H7 (cell line): ENCODE measurements at places on chromosomes 3 and 15. TPM values are rescaled to one million over a fixed set of nuclear protein-coding genes. Genes with fewer than 3 reads are reported as not detected.

Gene FOXB1
- 25.0 and 32.7 TPM in 2 replicates for total RNA-seq

DNA sequence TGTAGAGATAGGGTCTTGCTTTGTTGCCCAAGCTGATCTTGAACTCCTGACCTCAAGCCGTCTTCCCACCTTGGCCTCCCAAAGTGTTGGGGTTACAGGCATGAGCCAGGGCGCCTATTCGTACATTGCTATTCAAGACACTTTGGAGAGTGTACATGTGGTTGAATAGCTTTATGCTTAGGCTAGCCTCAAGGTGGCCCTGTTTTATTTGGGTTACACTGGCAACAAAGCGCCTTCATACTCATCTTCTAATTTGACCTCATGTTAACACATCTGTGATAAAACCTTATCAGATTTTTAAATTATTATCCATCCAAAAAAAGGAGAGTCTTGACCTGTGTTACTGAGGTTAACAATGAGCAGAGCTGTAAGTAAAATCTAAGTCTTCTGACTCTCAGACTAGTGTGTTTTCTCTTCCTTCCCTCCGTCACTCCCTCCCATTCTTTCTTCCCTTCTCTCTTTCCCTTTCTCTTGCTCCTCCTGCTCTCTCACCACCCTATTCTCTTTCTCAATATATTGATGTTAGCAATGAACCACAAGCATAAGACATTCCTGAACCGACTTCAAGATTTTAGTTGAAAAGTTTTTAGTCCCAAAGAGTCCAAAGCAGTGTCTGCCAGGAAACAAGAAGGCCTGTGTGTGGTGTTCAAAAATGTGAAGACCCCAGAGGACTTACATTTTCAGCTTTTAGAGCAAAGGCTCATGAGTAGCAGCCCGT is 603.7 kb upstream of the CFAP20DC start:
- no peak for DNase-seq

Gene CYP8B1
- not detected in 2 replicates for total RNA-seq

DNA sequence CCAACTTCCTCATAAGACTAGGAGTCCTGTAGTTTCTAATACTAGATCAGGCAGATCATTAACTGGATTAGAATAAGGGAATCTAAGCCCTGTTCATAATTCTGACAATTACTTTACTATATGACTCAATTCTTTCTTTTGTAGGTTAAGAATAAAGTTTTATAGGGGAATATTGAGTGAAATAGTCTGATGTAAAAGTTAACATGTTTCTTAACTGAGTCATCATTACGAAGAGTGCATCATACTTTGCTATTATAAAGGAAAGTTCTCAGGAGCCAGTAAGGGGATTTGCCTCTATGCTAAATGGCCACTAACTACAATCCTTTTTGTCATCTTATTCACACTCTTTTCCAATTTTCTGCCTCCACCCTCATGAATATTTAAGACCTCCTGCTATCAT is 63.1 kb downstream of the POLQ start:
- no peak for DNase-seq

Gene KCNMB2
- total RNA-seq: not detected in 2 replicates

- no peak for DNase-seq
Measured at GRCh38 chr3:23825802-23826201, 20.0 kb downstream of the UBE2E1 start.

- no peak for DNase-seq
Measured at GRCh38 chr3:149378478-149379309, 1.2 kb upstream of the TM4SF1 start.

- no peak for DNase-seq
Measured at GRCh38 chr15:91133511-91133910, 33.5 kb downstream of the SV2B start.

Gene APOD
- not detected in 2 replicates for total RNA-seq

- DNase-seq: peak; percentile 77
Measured at GRCh38 chr15:74173380-74174218, at the start of gene ISLR. Gene ISLR (plus strand): TSS chr15:74173710. CDS start chr15:74174859, 1,149 bp downstream.

DNA sequence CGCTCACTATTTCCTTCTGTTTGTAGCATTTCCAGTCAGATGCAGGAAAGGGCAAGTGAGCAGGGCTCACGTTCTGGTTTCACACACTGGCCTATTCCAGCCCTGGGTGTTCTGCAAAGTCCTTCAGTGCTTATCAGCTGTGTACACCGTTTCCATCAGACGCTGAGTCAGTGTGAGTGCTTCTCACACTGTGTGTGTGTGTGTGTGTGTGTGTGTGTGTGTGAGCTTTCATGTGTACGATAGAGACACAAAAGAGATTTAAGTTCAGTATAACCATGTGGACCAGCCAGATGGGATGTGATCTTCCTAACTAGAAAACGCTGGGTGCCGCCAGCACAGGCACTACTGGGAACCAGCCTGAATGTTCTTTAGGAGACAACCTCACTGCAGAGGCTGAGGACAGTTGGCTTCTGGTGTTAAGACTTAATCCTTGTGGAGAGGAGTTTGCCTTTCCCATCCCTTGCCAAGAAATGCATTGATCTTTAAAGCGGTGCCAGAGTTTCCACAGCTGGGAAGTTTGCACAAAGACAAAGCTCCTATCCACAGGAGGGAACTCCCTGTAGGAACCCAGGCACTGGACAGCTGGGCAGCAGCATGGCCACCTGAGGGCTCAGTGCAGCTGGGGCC is 3.9 kb upstream of the CHSY1 start:
- no peak for DNase-seq

DNA sequence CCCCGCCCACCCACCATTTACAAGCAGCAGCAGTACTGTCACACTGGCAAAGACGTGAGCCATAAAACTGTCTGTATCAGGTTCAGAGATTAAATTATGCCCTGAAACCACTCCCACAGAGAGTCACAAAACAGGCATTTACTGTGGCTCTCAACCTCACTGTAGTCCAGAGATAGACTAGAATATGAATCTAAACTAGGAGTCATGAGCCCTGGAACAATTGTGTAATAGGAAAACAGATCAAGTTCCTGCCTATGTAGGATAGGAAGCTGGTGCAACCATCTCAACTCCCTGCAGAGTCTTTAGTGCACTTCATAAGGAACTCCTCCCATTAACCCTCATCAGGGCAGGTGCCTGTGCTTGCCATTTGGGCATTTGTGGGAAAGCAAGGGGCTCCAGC is 61.7 kb downstream of the FAM227B start:
- no peak for DNase-seq

GRCh38 chr15:80042568-80042967 is 16.9 kb upstream of the ZFAND6 start:
- no peak for DNase-seq

GRCh38 chr15:70100474-70101341 is 3.0 kb upstream of the TLE3 start:
- DNase-seq: peak; percentile 72

Gene PLSCR5
- not detected in 2 replicates for total RNA-seq

Gene CNTN4
- total RNA-seq: 1.00 and 2.3 TPM in 2 replicates

GRCh38 chr3:48428572-48429316 is 1.1 kb downstream of the PLXNB1 start:
- DNase-seq: peak; percentile 89
